ENCODE measurements at places on chromosomes 1 and 21. TPM values are rescaled to one million over a fixed set of nuclear protein-coding genes. Genes with fewer than 3 reads are reported as not detected.

- no peaks in the 10 kb centered on the region for H3K27me3 ChIP-seq
- H3K4me1 ChIP-seq: no peaks in the 10 kb centered on the region
- no peak for DNase-seq
- H3K4me3 ChIP-seq: no peak overlapping the region
These were observed 10.3 kb downstream of the SEMA4A start for GRCh38 chr1:156163712-156164111.

DNA sequence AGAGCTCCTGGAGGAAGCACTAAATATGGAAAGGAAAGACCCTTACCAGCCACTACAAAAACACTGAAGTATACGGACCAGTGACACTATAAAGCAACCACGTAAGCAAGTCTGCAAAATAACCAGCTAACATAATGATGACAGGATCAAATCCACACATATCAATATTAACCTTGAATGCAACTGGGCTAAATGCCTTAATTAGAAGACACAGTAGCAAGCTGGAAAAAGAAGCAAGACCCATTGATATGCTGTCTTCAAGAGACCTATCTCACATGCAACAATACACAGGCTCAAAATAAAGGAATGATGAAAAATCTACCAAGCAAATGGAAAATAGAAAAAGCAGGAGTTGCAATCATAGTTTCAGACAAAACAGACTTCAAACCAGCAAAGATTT, 31.0 kb downstream of the C1orf185 start:
- DNase-seq: no peak
- H3K36me3 ChIP-seq: no peaks in the 10 kb centered on the region
- no peaks in the 10 kb centered on the region for H3K27me3 ChIP-seq

- no peaks in the 10 kb centered on the region for H3K36me3 ChIP-seq
- H3K27me3 ChIP-seq: no peaks in the 10 kb centered on the region
- H3K27ac ChIP-seq: no peak overlapping the region
These were observed 13.4 kb upstream of the ACBD3 start for GRCh38 chr1:226199971-226200370.

DNA sequence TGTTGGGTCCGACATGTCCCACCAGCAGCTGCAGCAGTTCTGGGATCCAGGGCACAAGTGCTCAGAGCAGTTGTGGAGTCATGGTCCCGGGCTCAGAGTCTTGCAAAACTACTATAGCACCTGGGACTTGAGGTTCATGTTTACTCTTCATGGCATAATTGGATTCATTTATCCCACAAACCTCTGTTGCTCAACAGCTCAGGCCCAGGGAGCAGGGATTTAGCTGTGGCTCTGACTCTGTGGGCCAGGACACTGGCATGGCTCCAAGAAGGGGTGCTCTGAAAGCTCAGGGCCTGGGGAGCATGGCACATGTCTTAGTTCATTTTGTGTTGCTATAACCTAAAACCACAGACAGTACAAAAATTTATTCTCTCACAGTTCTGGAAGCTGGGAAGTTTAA, 626.7 kb upstream of the ADGRL2 start:
- H3K27ac ChIP-seq: no peak overlapping the region
- H3K4me1 ChIP-seq: no peaks in the 10 kb centered on the region
- no peaks in the 10 kb centered on the region for H3K27me3 ChIP-seq
- H3K36me3 ChIP-seq: no peaks in the 10 kb centered on the region
- H3K4me3 ChIP-seq: no peak overlapping the region

Gene ETNK2
- 18.0 TPM for total RNA-seq

- no peak overlapping the region for H3K4me3 ChIP-seq
- no peaks in the 10 kb centered on the region for H3K27me3 ChIP-seq
- H3K4me1 ChIP-seq: no peaks in the 10 kb centered on the region
- no peak for DNase-seq
- no peak overlapping the region for H3K27ac ChIP-seq
These were observed 47.8 kb upstream of the SRSF10 start for GRCh38 chr1:24027838-24028468.

Gene NKAIN1
- total RNA-seq: not detected

DNA sequence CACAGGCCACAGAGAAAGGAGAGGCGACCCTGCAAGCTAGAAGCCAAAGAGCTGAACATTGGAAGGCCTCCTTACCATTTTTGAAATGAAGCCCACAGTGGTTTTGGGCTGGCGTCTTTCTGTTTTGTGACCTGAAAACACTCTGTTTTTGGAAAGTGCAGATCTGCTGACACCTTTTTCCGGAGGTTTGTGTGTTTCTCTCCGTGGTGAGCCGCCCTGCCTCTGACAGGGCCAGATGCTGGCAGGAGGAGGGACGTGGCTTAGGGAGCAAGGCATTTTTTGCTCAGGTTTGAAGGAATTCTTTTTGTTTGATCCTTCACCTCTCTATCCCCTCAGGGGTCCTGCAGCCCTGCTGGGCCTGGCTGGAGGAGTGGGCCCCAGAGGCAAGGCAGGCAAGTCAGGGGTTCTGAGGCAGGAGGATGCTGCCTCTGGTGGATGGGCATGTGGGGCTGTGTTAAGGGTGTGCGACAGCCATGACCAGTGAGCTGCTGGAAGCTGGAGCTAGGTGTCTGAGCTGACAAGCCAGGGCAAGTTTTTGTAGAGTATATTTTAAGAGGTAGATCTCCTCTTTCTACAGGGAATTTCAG, 133.8 kb downstream of the CAMTA1 start:
- no peaks in the 10 kb centered on the region for H3K36me3 ChIP-seq
- H3K4me1 ChIP-seq: no peaks in the 10 kb centered on the region
- no peak for DNase-seq
- H3K4me3 ChIP-seq: no peak overlapping the region
- no peaks in the 10 kb centered on the region for H3K27me3 ChIP-seq

Gene NBPF6
- total RNA-seq: not detected

GRCh38 chr1:91552091-91552490, 51.4 kb downstream of the CDC7 start:
- H3K27me3 ChIP-seq: no peaks in the 10 kb centered on the region
- H3K36me3 ChIP-seq: no peaks in the 10 kb centered on the region
- no peak for DNase-seq

Gene HES3
- total RNA-seq: not detected

DNA sequence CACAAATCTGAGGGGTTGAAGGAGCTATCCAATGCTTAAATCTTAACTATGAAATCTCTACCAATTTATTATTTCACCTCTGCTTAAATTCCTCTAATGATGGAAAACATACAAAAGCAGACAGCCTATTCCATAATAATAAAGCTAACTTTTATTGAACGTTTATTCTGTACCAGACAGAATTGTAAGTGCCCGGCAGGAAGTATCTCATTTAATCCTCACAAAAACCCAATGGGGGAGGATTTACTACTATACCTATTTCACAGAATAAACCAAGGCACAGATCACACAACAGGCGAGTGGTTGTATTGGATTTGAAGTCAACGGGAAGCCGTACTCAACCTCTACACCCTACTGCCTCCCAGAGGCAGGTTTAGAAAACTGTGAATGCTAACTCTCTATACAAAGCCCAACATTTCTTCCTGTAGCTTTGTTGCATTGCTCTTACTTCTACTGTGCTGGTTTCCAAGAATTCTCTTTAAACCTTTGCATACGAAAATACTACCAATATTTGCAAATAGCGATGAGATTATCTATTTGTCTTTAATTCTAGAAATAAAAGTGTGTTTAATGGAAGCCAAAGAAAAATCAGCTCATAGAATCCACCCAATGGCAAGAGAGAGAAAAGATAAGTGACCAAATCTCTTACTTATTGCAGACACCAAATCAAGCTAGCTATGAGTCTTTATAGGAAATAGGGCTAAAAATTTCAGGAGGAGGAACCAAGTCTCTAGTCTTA, 33.5 kb upstream of the C1orf53 start:
- H3K4me3 ChIP-seq: no peak overlapping the region
- DNase-seq: no peak
- H3K4me1 ChIP-seq: no peaks in the 10 kb centered on the region
- no peaks in the 10 kb centered on the region for H3K27me3 ChIP-seq
- H3K27ac ChIP-seq: no peak overlapping the region

DNA sequence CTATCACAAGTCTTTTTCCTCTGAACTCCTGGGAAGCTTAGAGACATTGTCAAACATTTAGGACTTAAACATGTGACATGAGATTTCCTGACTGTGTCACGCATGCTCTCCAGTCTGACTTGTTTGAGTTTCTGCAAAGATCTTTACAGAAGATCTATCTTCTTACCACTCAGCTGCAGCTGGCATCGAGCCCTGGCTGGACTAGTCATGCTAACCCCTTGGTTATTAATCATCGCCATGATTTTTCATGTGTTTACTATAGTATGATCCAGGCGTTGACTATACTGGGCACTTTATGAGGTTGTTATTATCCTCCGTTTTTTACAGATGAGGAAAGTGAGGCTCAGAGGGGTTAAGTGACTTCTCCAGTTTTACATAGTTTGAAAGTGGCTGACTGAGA, 18.1 kb upstream of the IRF2BP2 start:
- DNase-seq: no peak
- no peak overlapping the region for H3K27ac ChIP-seq
- H3K36me3 ChIP-seq: no peaks in the 10 kb centered on the region
